Esophagus mucosa (tissue), 1 donor: ENCODE measurements at places on chromosomes 2 and 18. TPM values are rescaled to one million over a fixed set of nuclear protein-coding genes. Genes with fewer than 3 reads are reported as not detected.

DNA sequence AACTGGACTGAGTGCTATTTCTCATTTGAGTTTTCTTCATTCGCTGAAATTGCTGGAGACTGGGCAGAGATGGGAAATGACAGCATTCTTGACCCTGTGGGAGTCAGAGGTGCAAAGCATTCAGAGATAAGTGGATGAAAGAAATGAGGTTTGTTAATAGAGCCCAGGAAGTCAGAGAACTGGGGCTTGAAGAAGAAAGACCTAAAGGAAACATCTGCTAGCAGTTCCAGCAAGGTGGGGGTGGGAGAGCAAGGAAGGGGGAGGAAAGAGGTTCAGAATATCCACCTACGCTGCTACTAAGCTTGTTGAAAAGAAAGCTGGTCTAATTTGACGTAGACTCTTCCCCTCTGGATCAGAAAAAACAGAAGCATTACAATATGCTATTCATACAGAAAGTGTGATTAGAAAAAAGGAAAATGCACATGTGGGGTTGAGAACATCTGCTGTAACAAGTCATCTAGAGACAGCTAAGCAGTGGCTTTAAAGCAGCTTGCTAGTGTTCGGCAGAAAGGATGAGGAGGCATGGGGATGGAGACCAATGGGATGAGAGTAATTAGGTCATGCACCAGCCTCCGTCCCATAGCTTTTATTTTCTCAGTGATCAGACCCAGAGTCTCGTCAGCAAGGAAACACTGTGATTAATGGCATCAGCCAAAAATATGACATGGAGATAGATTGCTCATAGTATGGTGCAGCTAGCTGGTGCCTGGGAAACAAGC, 29.7 kb downstream of the NAB1 start:
- no peak for ATAC-seq

DNA sequence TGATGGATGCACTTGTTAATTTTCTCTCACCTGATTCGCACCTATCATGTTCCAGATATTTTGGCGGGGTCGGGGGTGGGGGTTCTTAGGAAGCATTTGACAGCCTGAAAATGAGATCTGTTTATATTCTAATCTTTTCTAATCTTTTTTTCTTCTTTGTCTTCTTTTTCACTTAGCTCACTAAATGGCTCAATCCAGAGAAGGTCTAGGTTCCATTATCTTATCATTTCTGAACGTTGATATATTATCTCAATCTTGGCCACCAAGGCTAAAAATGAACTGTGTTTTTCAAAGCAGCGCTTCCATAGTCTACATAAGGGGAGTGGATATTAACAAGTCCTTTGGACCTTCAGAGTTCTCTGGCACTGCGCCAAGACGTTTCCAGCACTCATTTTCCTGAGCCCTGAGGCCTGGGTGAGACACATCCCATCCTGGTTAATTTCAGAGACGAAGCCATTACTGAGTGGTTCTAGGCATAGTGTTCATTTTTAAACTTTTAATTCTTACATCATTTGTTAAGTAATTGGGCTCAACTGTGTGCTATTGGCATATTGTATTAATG, 229.0 kb downstream of the SOX11 start:
- ATAC-seq: no peak

POTEI gene
- not detected for total RNA-seq

STAMBP gene
- total RNA-seq: 33.5 TPM

ABCG5 gene
- total RNA-seq: not detected

PLB1 gene
- 1.6 TPM for total RNA-seq

- ATAC-seq: no peak
Observed at GRCh38 chr2:62505109-62505749, 766 bp downstream of the TMEM17 start.

CACNB4 gene
- 9.6 TPM for total RNA-seq

- no peak for ATAC-seq
Observed at GRCh38 chr2:43027097-43027873, 199.1 kb downstream of the ZFP36L2 start.

CD8B2 gene
- total RNA-seq: not detected

GRCh38 chr2:226366920-226367319, 432.7 kb downstream of the IRS1 start:
- ATAC-seq: no peak

DNA sequence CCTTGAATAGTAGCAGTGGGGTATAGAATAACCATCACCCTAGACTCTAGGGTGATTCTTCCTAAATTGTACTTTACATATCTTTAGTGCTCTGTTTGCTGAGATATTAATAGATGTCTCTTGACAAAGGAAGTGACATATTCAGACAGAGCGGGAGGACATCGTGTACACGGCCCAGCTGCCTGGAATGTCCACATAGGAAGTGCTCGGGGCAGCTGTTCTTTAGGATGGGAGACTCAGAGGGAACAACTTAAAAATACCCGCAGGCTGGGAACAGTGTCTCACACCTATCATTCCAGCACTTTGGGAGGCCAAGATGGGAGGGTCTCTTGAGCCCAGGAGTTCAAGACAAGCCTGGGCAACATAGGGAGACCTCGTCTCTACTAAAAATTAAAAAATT, 206.1 kb downstream of the FAM210A start:
- ATAC-seq: no peak

- ATAC-seq: no peak
Observed at GRCh38 chr2:241692448-241692847, 5.8 kb upstream of the DTYMK start.

CHRNA1 gene
- total RNA-seq: not detected

TBC1D8 gene
- 17.8 TPM for total RNA-seq

DNA sequence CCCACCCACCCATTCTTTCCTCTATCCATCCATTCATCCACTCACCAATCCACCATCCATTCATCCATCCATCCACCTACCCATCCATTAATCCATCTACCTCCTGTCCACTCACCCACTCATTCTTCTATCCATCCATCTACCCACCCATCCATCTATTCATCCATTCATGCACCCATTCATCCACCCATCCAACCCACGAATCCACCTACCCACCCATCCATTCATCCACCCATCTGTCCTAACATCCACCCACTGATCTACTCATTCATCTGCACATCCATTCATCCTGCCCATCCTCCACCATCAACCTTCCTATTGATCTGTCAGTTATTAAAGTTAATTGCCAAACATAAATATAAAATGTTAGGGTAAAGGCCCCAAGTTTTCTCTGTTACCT, 25.6 kb downstream of the LDLRAD4 start:
- no peak for ATAC-seq

GRCh38 chr2:79740879-79741443, 228.1 kb downstream of the CTNNA2 start:
- ATAC-seq: no peak

DNA sequence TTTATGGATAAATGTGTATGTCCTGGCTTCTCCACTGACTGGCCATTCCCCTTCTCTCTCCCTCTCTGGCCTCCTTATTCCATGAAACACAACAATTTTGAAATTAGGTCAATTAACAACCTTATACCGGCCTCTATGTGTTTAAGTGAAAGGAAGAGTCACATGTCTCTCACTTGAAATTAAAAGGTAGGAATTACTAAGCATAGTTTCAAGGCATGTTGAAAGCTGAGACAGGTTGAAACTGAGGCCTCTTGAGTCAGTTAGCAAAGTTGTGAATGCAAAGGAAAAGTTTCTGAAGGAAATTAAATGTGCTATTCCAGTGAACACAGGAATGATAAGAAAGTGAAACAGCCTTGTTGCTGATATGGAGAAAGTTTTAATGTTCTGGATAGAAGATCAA, 69.7 kb downstream of the ADAM23 start:
- no peak for ATAC-seq

TEX44 gene
- not detected for total RNA-seq

DNA sequence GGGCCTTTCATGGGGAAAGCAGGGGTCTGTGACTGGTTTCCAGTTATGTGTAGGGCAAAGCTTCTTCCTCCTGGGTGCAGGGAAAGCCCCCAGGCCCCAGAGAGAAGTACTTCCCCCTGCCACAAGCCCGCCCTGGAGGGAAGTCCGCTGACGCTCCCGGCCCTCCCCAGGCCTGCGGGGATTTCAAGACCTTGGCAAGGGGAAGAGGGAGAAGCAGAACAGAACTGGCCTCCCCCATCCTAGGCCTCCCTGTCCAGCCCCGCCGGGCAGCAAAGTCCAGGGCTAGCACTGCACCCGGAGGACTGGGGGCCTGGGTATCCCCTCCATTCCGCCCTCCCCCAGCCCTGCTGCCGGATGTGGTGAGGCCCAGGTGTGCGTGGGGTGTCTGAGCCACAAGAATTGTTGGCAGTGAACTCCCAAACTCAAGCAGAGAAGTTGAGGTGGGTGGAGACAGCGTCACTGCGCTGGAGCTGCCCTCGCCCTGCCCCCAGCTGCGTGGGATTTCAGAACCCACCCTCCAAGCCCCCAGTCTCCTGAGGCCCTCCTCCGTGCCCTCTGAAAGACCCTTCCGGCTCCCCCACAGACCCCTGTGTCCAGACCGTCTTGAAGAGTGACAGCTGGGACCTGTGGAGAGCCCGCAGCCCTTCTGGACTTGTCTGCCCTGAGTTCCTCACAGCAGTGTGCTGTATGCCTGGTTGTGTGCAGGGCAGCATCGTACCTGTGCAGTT, 1.1 kb upstream of the DUSP2 start:
- peak; percentile 3 for ATAC-seq

- ATAC-seq: no peak
Observed at GRCh38 chr2:52074130-52074719, 1042.3 kb upstream of the NRXN1 start.

GRCh38 chr18:69838620-69839411, 108.9 kb downstream of the CD226 start:
- ATAC-seq: peak; percentile 35

- ATAC-seq: peak; percentile 19
Observed at GRCh38 chr2:129711816-129712675, 267.4 kb upstream of the RAB6C start.

DNA sequence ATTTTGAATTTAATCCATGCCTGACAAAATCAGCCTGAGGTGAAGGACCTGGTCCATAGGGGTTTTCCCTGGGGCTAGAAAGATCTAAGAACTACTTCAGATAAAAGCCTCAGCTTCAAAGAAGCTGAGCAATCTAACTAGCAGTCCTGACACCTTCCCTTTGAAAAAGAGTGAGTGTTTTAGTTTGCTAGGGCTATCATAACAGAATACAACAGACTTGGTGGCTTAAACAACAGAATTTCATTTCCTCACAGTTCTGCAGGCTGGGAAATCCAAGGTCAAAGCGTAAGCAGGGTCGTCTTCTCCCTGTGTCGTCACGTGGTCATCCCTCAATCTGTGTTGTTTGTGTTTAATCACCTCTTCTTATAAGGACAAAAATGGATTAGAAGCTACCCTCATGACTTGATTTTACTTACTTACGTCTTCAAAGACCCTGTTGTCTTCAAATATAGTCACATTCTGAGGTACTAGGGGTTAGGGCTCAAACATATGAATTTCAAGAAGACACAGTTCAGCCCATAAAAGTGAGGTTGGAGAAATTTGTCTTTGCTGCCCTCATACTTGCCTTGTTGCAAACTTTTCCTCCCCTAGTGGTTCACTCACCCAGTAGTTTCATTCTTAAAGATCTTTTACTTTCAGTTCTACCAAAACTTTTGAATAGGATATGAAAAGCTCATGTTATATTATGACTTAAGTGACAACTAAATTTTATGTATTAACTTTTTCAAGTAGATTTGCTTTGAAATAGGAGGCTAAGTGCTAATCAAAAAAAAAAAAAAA, 673.8 kb downstream of the ARHGAP15 start:
- ATAC-seq: no peak

- ATAC-seq: no peak
Observed at GRCh38 chr2:128604045-128604444, 285.4 kb upstream of the HS6ST1 start.

- no peak for ATAC-seq
Observed at GRCh38 chr18:40469316-40469715, 1485.7 kb upstream of the PIK3C3 start.

UGT1A8 gene
- 0.16 TPM for total RNA-seq

RFX8 gene
- total RNA-seq: not detected

DNA sequence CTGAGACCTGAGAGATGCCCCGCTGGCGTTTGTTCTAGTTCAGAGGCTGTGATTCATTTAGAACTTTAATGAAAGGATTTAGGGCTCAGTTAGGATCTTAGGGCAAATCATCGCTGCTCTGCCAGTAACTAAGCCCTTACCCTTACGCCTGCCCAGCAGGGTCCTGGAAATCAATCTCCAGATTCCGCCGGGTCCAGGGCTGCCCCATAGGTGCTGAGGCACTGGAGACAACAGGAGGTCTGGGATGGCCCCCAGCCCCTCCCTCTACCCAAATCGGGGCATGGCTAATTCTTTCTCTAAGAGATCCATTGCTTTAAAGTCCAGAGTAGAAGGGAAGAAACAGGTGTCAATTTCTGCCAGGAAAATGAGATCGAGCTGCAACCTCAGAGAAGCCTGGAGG, 83.1 kb downstream of the SDC1 start:
- ATAC-seq: peak; percentile 15

DNA sequence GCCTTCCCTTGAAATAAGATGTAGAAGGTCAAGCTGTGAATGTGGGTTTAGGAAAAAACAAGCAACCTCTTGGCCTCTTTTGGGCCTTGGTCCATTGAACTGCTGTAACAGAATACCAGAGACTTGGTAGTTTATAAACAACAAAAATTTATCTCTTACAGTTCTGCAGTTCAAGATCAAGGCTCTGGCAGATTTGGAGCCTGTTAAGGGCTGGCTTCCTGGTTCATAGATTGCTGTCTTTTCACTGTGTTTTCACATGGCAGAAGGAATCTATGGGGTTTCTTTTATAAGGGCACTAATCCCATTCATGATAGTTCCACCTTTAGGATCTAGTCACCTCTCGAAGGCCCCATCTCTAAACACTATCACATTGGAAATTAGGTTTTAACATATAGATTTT, 20.2 kb upstream of the STK17B start:
- ATAC-seq: no peak

- ATAC-seq: no peak
Observed at GRCh38 chr2:193461431-193461934, 1266.8 kb upstream of the TMEFF2 start.

SERPINB7 gene
- total RNA-seq: 1.4 TPM

KHK gene
- total RNA-seq: 3.5 TPM

CSRNP3 gene
- total RNA-seq: 1.2 TPM

SH3YL1 gene
- total RNA-seq: 56.9 TPM

DNA sequence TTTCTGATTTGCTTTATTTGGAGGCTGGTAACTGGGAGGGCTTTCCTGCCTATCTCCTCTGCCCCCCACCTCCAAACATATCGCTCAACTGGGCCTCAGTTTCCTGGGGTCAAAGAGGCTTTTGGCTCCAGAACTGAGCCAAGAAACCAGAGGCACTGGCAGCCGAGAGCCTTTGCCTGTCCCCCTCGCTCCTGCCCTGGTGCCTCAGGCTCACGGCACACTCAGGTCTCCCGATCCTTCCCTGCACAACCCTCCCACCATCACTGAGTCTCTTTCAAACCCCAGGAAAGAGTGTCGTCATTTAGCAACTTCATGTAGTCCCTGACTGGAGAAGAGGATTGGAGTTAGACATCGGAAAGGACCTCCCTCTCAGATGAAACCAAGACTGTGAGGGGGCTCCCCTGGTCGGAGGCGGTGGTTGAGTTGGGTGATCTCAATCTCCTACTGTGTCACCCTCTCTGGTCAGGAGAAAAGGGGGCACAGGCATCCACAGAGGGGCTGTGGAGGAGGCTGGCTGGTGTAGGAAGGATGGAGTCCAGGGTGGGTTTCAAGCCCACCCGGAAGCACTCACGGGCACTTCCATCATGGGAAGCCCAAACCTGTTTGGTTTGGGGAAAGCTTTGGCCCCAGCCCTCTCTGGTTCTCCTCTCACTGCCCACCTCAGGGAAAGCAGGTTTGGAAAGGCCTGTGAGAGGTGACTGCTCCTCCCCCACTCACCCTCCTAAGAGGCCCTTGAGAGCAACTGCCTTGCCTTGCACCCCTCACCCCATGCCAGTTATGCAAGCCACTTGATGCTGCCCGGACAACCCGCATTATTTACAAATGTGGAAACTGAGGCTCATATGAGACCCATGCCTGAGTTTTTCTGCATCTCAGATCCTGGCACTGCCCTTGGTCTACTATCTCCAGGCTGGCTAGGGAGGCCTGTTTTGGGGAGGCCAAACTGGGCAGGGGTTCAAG, 62.3 kb downstream of the TNS1 start:
- no peak for ATAC-seq
